Aorta (tissue), 5 donors: ENCODE measurements at places on chromosomes 5 and 9.

GRCh38 chr5:167969998-167970397, 321.4 kb upstream of the WWC1 start:
- H3K27ac ChIP-seq, result no peak overlapping the region
- H3K4me3 ChIP-seq, result no peak overlapping the region
- no peaks in the 10 kb centered on the region for H3K36me3 ChIP-seq
- no peaks in the 10 kb centered on the region for H3K27me3 ChIP-seq
- no peak for DNase-seq
- no peaks in the 10 kb centered on the region for H3K4me1 ChIP-seq

GRCh38 chr9:77759391-77759790, 111.3 kb upstream of the GNA14 start:
- H3K27ac ChIP-seq, result no peak overlapping the region
- H3K4me1 ChIP-seq, result no peaks in the 10 kb centered on the region

DNA sequence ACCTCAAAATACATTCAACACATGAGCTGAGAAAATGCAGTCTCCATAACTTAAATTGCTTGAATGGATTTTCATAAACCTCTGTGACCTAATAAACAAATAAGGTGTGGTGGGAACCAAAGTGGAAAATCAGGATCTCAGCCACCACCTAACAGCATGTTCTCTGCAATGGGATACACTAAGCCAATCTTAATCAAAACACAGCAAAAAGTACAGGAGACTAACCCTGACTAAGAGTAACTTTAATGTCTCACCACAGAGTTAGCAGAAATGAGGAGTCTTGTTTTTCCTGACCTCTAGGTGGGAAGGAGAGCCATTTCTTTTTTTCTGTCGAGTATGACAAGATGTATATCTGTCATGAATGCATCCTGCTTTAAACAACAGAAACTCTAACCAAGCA, 48.5 kb downstream of the PLK2 start:
- H3K4me1 ChIP-seq, result no peaks in the 10 kb centered on the region
- DNase-seq, result no peak
- no peak overlapping the region for H3K27ac ChIP-seq
- H3K27me3 ChIP-seq, result no peaks in the 10 kb centered on the region

GRCh38 chr9:134176599-134176968, 12.2 kb upstream of the RNU6ATAC start:
- no peak overlapping the region for H3K4me3 ChIP-seq
- no peaks in the 10 kb centered on the region for H3K4me1 ChIP-seq
- H3K27me3 ChIP-seq, result no peaks in the 10 kb centered on the region
- no peak overlapping the region for H3K27ac ChIP-seq

DNA sequence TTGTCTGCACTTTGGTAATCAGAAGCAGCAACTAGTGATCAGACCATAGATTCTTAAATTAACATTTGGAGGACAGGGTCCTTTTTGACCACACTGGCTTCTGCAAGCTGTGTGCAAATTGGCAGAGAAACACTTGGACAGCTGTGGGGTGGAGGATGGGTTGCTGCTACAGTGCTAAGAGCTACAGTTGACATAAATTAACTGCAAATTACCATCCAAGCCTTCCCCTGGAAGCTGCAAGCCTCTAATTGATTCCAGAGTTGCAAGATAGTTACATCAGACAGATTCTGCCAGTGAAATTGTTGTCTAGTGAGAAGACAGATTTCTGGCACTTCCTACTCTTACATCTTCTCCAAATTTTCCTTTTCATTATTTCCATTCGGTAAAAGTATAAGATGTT, 517.7 kb downstream of the DIRAS2 start:
- H3K27ac ChIP-seq, result no peak overlapping the region
- no peaks in the 10 kb centered on the region for H3K27me3 ChIP-seq
- H3K4me3 ChIP-seq, result no peak overlapping the region
- no peaks in the 10 kb centered on the region for H3K4me1 ChIP-seq
- no peaks in the 10 kb centered on the region for H3K36me3 ChIP-seq

- H3K4me3 ChIP-seq, result no peak overlapping the region
- no peaks in the 10 kb centered on the region for H3K4me1 ChIP-seq
- H3K27me3 ChIP-seq, result no peaks in the 10 kb centered on the region
- H3K27ac ChIP-seq, result no peak overlapping the region
- H3K36me3 ChIP-seq, result no peaks in the 10 kb centered on the region
Measured at GRCh38 chr5:42840269-42840668, 28.6 kb upstream of the SELENOP start.

GRCh38 chr5:151058301-151058700, 22.5 kb downstream of the TNIP1 start:
- no peaks in the 10 kb centered on the region for H3K4me1 ChIP-seq
- H3K36me3 ChIP-seq, result no peaks in the 10 kb centered on the region
- DNase-seq, result no peak
- no peak overlapping the region for H3K4me3 ChIP-seq
- no peaks in the 10 kb centered on the region for H3K27me3 ChIP-seq
- no peak overlapping the region for H3K27ac ChIP-seq

- H3K27me3 ChIP-seq, result no peaks in the 10 kb centered on the region
- no peaks in the 10 kb centered on the region for H3K4me1 ChIP-seq
- no peaks in the 10 kb centered on the region for H3K36me3 ChIP-seq
- DNase-seq, result no peak
Measured at GRCh38 chr5:117736698-117737097, 1162.1 kb upstream of the SEMA6A start.

- H3K36me3 ChIP-seq, result no peaks in the 10 kb centered on the region
- H3K4me3 ChIP-seq, result no peak overlapping the region
- DNase-seq, result no peak
- H3K27me3 ChIP-seq, result no peaks in the 10 kb centered on the region
Measured at GRCh38 chr9:135080286-135081263, 6.9 kb upstream of the OLFM1 start.

DNA sequence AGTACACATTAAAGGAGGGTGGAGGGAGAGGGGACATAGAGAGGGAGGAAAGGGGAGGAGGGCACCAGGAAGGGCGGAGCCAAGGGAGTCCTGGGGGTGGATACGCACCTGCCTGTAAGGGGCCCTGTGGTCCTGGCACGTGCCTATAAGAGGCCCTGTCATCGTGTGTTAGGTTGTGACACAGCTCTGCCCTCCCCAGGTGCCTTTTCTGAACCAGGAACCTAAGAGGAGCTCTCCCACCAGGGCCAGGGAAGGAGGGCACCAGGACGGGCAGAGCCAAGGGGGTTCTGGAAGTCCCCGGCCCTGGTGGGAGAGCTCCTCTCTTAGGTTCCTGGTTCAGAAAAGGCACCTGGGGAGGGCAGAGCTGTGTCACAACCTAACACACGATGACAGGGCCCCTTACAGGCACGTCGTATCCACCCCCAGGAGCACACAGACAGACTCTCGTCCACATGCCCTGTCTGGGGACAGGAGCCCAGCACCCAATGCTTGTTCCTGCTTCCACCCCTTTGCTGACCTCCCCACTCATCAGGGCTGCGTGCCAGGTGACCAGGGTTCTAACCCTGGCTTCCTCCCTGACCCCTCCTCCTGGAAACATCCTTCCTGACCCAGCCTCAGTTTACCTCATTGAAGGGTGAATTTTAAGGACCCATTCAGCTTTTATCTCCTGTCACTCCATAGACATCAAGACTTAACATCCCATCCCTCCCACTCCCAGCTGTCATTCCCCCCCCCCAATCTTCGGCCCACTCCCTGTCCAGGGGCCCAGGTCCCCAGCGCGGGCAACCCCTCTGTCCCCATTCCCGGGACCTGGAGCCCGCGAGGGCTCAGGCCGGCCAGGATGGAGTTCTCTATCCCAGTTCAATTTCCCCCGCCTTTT, 12.9 kb upstream of the OLFM1 start:
- no peaks in the 10 kb centered on the region for H3K4me1 ChIP-seq
- no peaks in the 10 kb centered on the region for H3K27me3 ChIP-seq
- no peak overlapping the region for H3K4me3 ChIP-seq

DNA sequence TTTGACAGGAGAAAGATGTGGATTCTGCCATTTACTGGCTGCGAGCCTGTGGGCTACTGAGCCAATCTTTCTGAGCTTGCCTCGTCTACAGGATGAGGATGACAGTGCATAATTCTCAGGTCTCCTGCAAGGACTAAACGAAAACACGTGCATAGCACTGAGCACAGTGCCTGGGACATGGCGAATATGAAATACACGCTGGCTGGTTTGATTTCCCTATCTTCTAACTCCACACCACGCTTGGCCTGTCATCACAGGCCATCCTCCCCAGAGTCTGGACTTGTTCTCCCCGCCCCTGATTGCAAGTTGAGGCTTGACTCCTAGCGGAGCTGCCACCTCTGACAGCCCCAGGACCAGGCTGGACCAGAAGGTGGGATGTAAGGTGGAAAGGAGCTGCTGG, 37.9 kb downstream of the ARPC5L start:
- no peak overlapping the region for H3K4me3 ChIP-seq
- no peak for DNase-seq
- H3K4me1 ChIP-seq, result no peaks in the 10 kb centered on the region
- H3K27me3 ChIP-seq, result no peaks in the 10 kb centered on the region
- H3K36me3 ChIP-seq, result peaks cover 7% of the 10 kb centered on the region
- H3K27ac ChIP-seq, result no peak overlapping the region

GRCh38 chr5:78627175-78627574, 21.4 kb downstream of the LHFPL2 start:
- DNase-seq, result no peak
- no peak overlapping the region for H3K27ac ChIP-seq
- no peak overlapping the region for H3K4me3 ChIP-seq

DNA sequence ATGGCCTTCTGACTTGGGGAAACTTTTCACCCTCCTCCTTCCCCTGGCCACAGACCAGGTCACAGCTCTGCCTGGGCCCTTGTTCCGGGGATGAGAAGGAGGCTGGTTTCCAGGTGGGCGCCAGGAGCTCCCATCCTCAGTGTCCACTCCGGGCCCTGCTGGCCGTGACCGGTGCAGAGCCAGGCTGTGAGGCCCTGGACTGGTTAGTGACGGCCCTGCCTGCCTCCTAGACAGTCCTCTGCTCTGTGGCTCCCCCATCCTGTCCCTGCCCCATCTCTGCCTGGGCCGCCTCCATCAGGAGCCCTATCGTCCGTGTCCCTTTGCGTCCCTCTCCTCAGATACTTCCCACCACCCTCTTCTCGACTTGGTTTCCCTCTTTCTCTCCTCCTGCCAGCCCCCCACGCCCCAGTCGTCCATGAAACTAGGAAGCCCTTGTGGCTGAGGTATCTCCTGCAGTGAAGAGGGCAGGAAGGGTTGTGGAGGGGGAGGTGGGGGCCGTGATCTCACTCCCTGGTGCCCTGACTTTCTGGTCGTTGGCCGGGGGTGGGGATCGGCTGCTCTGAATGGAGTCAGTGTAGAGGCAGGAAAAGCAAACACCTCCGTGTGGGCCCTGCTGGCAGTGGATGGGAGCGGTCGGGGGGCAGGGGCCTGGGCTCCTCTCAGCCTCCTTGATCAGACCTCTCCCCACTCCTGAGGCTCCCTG, 15.4 kb upstream of the CERCAM start:
- H3K4me3 ChIP-seq, result no peak overlapping the region
- DNase-seq, result no peak
- no peaks in the 10 kb centered on the region for H3K27me3 ChIP-seq
- no peaks in the 10 kb centered on the region for H3K4me1 ChIP-seq
- H3K27ac ChIP-seq, result no peak overlapping the region

GRCh38 chr5:15002791-15003190, 131.2 kb upstream of the ANKH start:
- H3K27me3 ChIP-seq, result no peaks in the 10 kb centered on the region
- H3K4me1 ChIP-seq, result no peaks in the 10 kb centered on the region
- no peak overlapping the region for H3K27ac ChIP-seq
- no peak overlapping the region for H3K4me3 ChIP-seq
- H3K36me3 ChIP-seq, result no peaks in the 10 kb centered on the region

GRCh38 chr9:79952401-79952800, 380.6 kb downstream of the TLE4 start:
- no peaks in the 10 kb centered on the region for H3K27me3 ChIP-seq
- H3K27ac ChIP-seq, result no peak overlapping the region
- no peak for DNase-seq
- no peak overlapping the region for H3K4me3 ChIP-seq
- H3K4me1 ChIP-seq, result no peaks in the 10 kb centered on the region
- no peaks in the 10 kb centered on the region for H3K36me3 ChIP-seq

DNA sequence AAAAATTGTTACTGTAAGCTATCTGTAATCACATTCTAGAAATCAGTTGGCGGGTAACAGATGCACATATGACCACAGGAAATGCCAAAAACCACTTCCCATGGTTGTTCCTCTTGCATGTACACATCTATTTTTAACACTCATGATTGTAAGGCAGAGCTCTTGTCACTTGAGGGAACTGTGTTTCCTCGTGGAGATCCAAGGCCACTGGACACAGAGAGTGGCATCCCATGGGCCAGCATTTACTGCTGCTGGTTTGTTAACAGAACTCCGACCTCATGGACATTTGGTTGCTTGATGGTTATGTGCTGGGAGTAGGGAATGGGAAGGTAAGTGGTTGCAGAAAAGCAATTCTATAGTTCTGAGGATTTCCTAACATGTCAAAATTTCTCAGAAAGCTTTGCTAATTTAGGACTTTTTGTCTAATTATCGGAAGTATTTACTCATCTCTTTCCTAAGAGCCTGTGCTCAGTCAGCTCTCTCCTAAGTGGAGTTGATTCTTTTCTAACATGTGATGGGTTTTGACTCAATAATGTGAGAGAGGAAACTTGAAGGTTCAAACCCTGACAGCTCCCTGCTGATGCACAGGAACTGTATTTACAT, 202.0 kb upstream of the NR3C1 start:
- no peaks in the 10 kb centered on the region for H3K36me3 ChIP-seq
- H3K27ac ChIP-seq, result no peak overlapping the region
- no peaks in the 10 kb centered on the region for H3K27me3 ChIP-seq
- DNase-seq, result no peak
- H3K4me1 ChIP-seq, result no peaks in the 10 kb centered on the region
- no peak overlapping the region for H3K4me3 ChIP-seq

GRCh38 chr5:5316334-5316733, 106.1 kb upstream of the ICE1 start:
- no peak for DNase-seq
- no peaks in the 10 kb centered on the region for H3K36me3 ChIP-seq
- H3K4me3 ChIP-seq, result no peak overlapping the region

DNA sequence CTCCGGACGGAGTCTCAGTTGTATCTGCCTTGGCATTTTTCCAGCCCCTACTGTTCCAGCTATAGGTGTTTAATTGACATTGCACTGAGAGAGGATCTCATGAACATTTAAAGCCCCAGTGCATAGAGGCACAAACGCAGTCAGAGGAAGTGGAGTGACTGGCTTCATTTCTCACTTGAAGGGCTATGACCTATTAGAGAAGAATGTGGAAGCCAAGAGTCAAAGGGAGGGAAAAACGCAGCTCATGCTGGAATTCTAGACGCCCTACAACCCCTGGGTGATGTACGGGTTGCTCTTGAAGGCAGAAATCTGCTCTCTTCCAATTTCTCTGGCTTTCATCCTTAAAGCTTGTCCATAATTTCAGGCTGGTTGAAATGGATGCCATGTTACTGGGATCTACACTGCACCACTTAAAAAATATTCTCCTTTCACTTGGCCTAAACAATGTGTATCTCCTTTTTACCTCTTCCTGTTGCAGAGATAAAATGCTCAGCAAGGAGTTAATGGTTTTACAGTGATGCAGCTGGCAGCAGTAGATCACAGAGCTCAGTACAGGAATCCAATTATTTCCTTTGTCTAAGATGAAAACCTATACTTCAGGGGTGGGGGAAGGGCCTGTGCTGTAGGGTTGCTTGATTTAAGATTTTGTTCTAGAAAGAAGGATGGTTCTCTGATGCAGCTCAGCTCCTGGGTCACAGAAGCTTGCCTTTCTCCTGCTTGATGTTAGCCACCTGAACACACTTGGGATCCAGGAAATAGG, 61.8 kb upstream of the MAMDC2 start:
- no peak for DNase-seq
- H3K36me3 ChIP-seq, result no peaks in the 10 kb centered on the region
- no peaks in the 10 kb centered on the region for H3K27me3 ChIP-seq
- no peak overlapping the region for H3K4me3 ChIP-seq
- no peaks in the 10 kb centered on the region for H3K4me1 ChIP-seq

GRCh38 chr9:137025517-137025966, 2.5 kb downstream of the ABCA2 start:
- no peak for DNase-seq
- no peaks in the 10 kb centered on the region for H3K4me1 ChIP-seq
